ENCODE measurements at places on chromosomes 7 and 10. TPM values are rescaled to one million over a fixed set of nuclear protein-coding genes. Genes with fewer than 3 reads are reported as not detected.

SHH gene
- total RNA-seq = 0.52 TPM

TRIM50 gene
- total RNA-seq = not detected

LRRC18 gene
- total RNA-seq = not detected

UCMA gene
- not detected for total RNA-seq

HOXA11 gene
- not detected for total RNA-seq

PAX4 gene
- not detected for total RNA-seq

IFIT2 gene
- total RNA-seq = 2.7 TPM

TYW1B gene
- total RNA-seq = 1.4 TPM

LAMB1 gene
- total RNA-seq = 712 TPM

KEL gene
- not detected for total RNA-seq

CNTNAP2 gene
- 0.65 TPM for total RNA-seq

PRLHR gene
- not detected for total RNA-seq

GSTO2 gene
- total RNA-seq = 18.4 TPM

SGPL1 gene
- total RNA-seq = 27.9 TPM

CNPY1 gene
- total RNA-seq = not detected

HOGA1 gene
- 0.13 TPM for total RNA-seq

ADAP1 gene
- 14.8 TPM for total RNA-seq

IFT22 gene
- total RNA-seq = 19.1 TPM

HOXA3 gene
- 8.1 TPM for total RNA-seq

TMEM229A gene
- total RNA-seq = under 0.01 TPM

TCF7L2 gene
- total RNA-seq = 25.2 TPM

NKX1-2 gene
- total RNA-seq = not detected

SPDYE2 gene
- total RNA-seq = not detected

TASOR2 gene
- 35.6 TPM for total RNA-seq

PTPRN2 gene
- 0.78 TPM for total RNA-seq

SPDYE5 gene
- not detected for total RNA-seq

TMEM140 gene
- total RNA-seq = 0.64 TPM

ANKRD1 gene
- 13.3 TPM for total RNA-seq

EDRF1 gene
- 17.6 TPM for total RNA-seq

PTER gene
- 7.1 TPM for total RNA-seq

MTERF1 gene
- total RNA-seq = 5.6 TPM

CAV2 gene
- total RNA-seq = 88.4 TPM

MALRD1 gene
- total RNA-seq = 0.08 TPM

AS3MT gene
- 1.8 TPM for total RNA-seq

GRIFIN gene
- total RNA-seq = not detected

AKR1B15 gene
- 2.3 TPM for total RNA-seq

BTBD16 gene
- not detected for total RNA-seq

FBXL15 gene
- total RNA-seq = 14.6 TPM

LRRD1 gene
- 0.56 TPM for total RNA-seq

SUN1 gene
- total RNA-seq = 50.9 TPM

RBP3 gene
- total RNA-seq = not detected

NPSR1 gene
- not detected for total RNA-seq

TRPV5 gene
- total RNA-seq = not detected

NPC1L1 gene
- total RNA-seq = 0.24 TPM
